Thoracic aorta endothelial cell (primary cell): ENCODE measurements at places on chromosomes 2 and 18. TPM values are rescaled to one million over a fixed set of nuclear protein-coding genes. Genes with fewer than 3 reads are reported as not detected.

The ATP8B1 gene
- 85.6 and 95.1 TPM in 2 replicates for total RNA-seq

The FAM117B gene
- 3.7 and 4.4 TPM in 2 replicates for total RNA-seq

The COL4A3 gene
- total RNA-seq = 0.13 and 0.14 TPM in 2 replicates

The DIPK1C gene
- total RNA-seq = not detected in 2 replicates

The SLC16A14 gene
- total RNA-seq = 0.13 and 0.93 TPM in 2 replicates

The AFF3 gene
- 0.07 TPM in 1 of 2 replicates, not detected in the other for total RNA-seq

The LYG1 gene
- 0.27 and 0.57 TPM in 2 replicates for total RNA-seq

The LIPT1 gene
- 4.7 and 7.8 TPM in 2 replicates for total RNA-seq
